H9 (cell line): ENCODE measurements at places on chromosomes 5 and 9. TPM values are rescaled to one million over a fixed set of nuclear protein-coding genes. Genes with fewer than 3 reads are reported as not detected.

DNA sequence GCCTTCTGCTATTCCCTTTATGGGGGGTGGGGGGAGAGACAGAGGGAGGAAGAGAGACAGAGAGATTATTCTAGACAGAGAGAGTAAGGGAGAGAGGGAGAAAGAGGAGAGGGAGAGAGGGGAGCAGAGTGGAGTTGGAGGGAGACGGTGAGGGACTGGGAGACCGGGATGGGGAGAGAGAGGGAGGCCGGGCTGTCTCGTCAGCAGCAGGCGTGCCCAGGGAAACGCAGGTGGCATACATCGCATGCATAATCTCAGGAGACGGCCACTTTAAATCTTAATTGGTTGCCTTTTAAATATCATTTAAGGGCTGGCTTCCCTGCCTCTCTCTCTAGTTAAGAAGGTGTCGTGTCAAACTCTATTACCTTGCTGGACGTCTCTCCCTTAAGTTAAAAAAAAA is 8.4 kb downstream of the IRX4 start:
- DNase-seq: no peak

GLRA1 gene
- not detected in 2 replicates for total RNA-seq

DNA sequence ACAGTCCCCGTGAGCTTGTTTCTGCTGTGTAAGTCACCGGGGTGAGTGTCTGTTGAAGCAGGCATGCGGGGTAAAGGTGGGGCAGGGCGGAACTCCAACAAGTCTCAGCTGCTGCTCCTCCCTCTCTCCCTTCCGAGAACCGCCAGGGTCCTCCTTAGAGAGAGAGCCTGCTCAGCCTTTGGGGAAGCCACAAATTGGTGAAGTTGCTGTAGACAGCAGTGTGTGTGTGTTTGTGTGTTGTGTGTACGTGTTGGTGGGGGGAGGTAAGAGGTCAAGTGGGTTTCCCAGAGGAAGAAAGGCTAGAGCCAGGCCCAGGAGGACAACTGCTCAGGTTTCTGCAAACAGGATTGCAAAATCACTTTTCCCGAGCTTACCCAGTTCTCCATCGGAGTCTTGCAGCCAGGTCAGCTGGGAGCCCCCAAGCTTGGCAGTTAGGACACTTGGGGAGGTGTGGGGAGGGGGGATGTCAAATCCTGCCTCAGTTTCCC is 38.9 kb upstream of the DAB2IP start:
- peak; percentile 55 for DNase-seq

GRCh38 chr9:4559261-4560182 is 69.3 kb downstream of the SLC1A1 start:
- DNase-seq: no peak

- no peak for DNase-seq
Measured at GRCh38 chr5:14211818-14212803, 69.0 kb downstream of the TRIO start.

GRCh38 chr9:16705111-16705604 is 165.3 kb downstream of the BNC2 start:
- peak; percentile 75 for DNase-seq

ARHGEF37 gene
- total RNA-seq: 0.39 and 0.42 TPM in 2 replicates

SEMA5A gene
- 4.1 and 4.3 TPM in 2 replicates for total RNA-seq

ZNF484 gene
- 9.1 and 10.2 TPM in 2 replicates for total RNA-seq

GRCh38 chr5:103674251-103674650 is 111.7 kb upstream of the NUDT12 start:
- no peak for DNase-seq

GRCh38 chr9:33263131-33264002 is 1.1 kb downstream of the BAG1 start:
- no peak for DNase-seq
